ENCODE measurements at places on chromosomes 5 and 9.

GRCh38 chr5:14674983-14675854 is 10.7 kb downstream of the OTULIN start:
- no peaks in the 10 kb centered on the region for H3K36me3 ChIP-seq
- no peak for DNase-seq
- H3K27me3 ChIP-seq = no peaks in the 10 kb centered on the region
- peaks cover 20% of the 10 kb centered on the region for H3K4me1 ChIP-seq
- no peak overlapping the region for H3K4me3 ChIP-seq

DNA sequence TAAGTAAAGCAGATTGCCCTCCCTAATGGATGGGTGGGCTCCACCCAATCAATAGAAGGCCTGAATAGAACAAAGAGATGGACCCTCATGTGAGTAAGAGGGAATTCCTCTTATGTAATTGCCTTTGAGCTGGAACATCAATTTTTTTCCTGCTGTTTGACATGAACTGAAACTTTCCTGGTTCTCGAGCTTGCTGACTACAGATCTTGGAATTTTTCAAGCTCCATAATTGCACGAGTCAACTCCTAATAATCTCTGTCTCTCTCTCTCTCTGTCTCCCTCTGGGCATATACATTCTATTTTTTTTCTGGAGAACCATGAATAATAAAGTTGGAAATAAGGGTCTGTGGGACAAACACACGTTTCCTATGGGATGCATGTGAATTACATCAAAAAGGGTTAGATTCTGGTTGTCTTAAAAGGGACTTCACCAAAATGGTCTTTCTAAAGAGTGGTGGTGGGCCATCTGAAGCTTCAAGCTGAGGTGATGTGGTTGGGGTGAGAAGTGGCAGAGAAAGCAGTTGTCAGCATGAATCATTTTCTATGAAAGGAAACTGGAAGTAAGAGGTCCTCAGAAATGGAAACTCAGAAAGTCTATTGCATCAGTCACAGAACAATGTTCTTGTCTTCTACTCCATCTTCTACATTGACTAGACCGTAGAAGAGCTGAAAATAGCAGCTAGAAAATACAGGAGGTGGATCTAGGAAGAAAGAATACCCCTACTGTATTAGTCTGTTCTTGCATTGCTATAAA is 47.0 kb upstream of the HOMER1 start:
- DNase-seq = no peak
- no peak overlapping the region for H3K27ac ChIP-seq
- no peaks in the 10 kb centered on the region for H3K36me3 ChIP-seq
- H3K27me3 ChIP-seq = no peaks in the 10 kb centered on the region
- no peaks in the 10 kb centered on the region for H3K4me1 ChIP-seq
- no peak overlapping the region for H3K4me3 ChIP-seq

- peaks cover 6% of the 10 kb centered on the region for H3K4me1 ChIP-seq
- no peak overlapping the region for H3K4me3 ChIP-seq
- no peak for DNase-seq
- no peak overlapping the region for H3K27ac ChIP-seq
- no peaks in the 10 kb centered on the region for H3K36me3 ChIP-seq
- no peaks in the 10 kb centered on the region for H3K27me3 ChIP-seq
These were observed 49.5 kb downstream of the AMBP start for GRCh38 chr9:114028646-114029045.

DNA sequence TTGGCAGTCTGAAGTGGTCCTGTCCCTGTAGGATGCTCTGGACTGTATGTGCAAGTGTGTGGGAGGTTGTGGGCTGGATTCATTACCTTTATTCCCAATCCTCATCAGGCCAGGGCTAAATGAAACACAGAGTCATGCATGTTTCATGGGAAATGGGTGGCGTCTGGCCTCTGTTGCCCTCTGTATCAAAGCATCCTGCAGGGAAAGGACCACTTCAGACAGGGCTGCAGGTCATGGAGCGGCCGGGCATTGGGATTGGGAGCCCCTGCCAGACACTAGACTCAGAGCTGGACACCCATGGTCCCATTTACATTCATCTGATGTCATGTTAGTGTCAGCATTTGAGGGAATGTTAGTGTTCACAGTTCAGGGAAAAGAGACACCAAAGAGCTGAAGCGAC is 53.8 kb downstream of the UBE2QL1 start:
- no peak overlapping the region for H3K27ac ChIP-seq
- no peak overlapping the region for H3K4me3 ChIP-seq
- H3K36me3 ChIP-seq = no peaks in the 10 kb centered on the region
- H3K4me1 ChIP-seq = no peaks in the 10 kb centered on the region
- no peaks in the 10 kb centered on the region for H3K27me3 ChIP-seq

GRCh38 chr5:112823656-112824055 is 37.4 kb upstream of the SRP19 start:
- no peak overlapping the region for H3K27ac ChIP-seq
- peaks cover 2% of the 10 kb centered on the region for H3K36me3 ChIP-seq
- H3K4me3 ChIP-seq = no peak overlapping the region
- peak; percentile 50 for DNase-seq
- H3K4me1 ChIP-seq = peaks cover 9% of the 10 kb centered on the region
- H3K27me3 ChIP-seq = no peaks in the 10 kb centered on the region

GRCh38 chr9:132048201-132048600 is 31.5 kb downstream of the MED27 start:
- no peak for DNase-seq
- no peaks in the 10 kb centered on the region for H3K27me3 ChIP-seq
- H3K27ac ChIP-seq = no peak overlapping the region
- no peaks in the 10 kb centered on the region for H3K4me1 ChIP-seq
